ENCODE measurements at places on chromosomes 5 and 9. TPM values are rescaled to one million over a fixed set of nuclear protein-coding genes. Genes with fewer than 3 reads are reported as not detected.

MLLT3 gene
- 7.5 TPM for polyA plus RNA-seq

ZFP37 gene
- polyA plus RNA-seq = 1.5 TPM

AK1 gene
- polyA plus RNA-seq = 35.5 TPM

CRHBP gene
- polyA plus RNA-seq = not detected

NR5A1 gene
- not detected for polyA plus RNA-seq

MYMK gene
- not detected for polyA plus RNA-seq

SPEF2 gene
- 0.21 TPM for polyA plus RNA-seq

PLPPR1 gene
- 1.3 TPM for polyA plus RNA-seq

C9 gene
- not detected for polyA plus RNA-seq

NMUR2 gene
- not detected for polyA plus RNA-seq

TAS2R1 gene
- 0.19 TPM for polyA plus RNA-seq

GPR150 gene
- 0.47 TPM for polyA plus RNA-seq

MZB1 gene
- polyA plus RNA-seq = 0.71 TPM

FAM120AOS gene
- 31.5 TPM for polyA plus RNA-seq

PRRX2 gene
- polyA plus RNA-seq = 5.8 TPM

SHC3 gene
- polyA plus RNA-seq = 1.1 TPM

CCDC69 gene
- 2.7 TPM for polyA plus RNA-seq

All from GM23338 (cell line).